ENCODE measurements at places on chromosomes 1 and 21. TPM values are rescaled to one million over a fixed set of nuclear protein-coding genes. Genes with fewer than 3 reads are reported as not detected.

Gene TEDDM1
- total RNA-seq = not detected

Gene SLC30A10
- total RNA-seq = not detected

Gene DIRAS3
- 8.8 TPM for total RNA-seq

Gene ITLN1
- not detected for total RNA-seq

DNA sequence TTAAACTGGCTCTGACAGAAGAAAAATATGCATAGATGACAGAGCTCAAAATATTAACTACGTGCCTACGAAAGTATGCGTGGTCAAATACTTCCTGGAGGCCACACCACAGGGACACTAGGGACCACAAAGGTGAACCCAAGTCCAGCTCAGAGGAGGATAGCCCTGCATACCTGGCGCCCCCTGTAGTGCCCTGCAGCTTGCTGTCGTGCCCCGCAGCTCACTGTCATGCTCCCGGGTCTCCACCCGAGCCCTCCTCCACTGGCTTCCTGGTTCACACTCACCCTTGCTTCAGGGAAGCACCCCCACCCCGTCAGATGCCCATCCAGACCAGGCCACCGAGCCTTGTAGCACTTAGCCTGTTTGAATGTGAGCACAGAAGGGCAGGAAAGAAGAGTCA lies 16.7 kb upstream of the NADK start:
- no peak for DNase-seq

GRCh38 chr1:195701149-195701548 lies 907.1 kb downstream of the KCNT2 start:
- DNase-seq = no peak

- DNase-seq = peak; percentile 51
Measured at GRCh38 chr1:3662080-3662671, 9.9 kb downstream of the TP73 start.

- peak; percentile 70 for DNase-seq
Measured at GRCh38 chr1:66532798-66533783, 862 bp upstream of the SGIP1 start.

- DNase-seq = no peak
Measured at GRCh38 chr1:231724041-231724440, 97.5 kb downstream of the DISC1 start.

DNA sequence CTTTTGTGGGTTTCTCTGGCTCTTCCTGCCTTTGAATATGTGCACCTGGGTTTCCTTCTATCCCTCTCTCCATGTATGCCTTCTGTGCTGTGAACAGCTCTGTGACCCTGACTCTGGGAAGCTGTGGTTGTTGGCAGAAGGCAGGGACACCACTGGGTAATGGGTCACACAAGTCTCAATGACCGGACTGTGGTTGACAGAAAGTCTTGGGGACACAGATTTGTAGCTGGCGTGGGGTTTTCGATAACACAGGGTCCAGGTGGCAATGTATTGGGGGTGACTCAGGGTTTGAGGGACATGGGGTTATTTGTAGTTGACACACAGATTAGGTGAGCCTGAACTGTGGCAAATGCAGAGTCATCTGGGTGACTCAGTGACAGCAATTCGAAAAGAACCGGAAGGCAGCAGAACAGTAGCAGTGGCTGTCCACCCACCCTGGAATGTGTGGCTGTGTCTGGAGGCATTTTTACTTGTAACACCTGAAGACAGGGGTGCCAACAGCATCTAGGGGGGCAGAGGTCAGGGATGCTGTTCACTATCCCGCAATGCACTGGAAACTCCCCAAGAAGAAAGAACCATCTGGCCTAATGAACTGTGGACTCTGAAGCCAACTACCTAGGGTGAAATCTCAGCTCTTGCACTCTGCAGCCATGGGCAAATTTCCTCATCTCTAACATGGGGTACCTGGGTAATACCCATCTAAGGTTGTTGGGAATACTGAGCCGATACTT lies 13.0 kb upstream of the SLC6A9 start:
- DNase-seq = no peak

GRCh38 chr1:153354515-153355193 lies 3.0 kb upstream of the S100A9 start:
- no peak for DNase-seq

- DNase-seq = no peak
Measured at GRCh38 chr1:245960171-245960570, 546.9 kb downstream of the SMYD3 start.

DNA sequence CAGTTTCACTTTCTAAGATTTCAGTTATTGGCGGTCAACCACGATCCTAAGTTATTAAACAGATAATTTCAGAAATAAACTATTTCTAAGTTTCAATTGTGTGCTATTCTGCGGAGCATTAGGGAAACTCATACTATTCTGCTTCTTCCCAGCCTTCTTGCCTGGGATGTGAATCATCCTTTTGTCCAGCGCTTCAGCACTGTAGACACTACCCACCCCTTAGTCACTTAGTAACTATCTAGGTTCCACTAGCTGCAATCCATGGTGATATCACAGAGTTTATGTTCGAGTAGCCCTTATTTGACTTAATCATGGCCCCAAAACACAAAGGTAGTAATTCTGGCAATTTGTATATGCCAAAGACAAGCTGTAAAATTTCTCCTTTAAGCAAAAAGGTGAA lies 279.9 kb upstream of the ADAMTS5 start:
- DNase-seq = no peak

DNA sequence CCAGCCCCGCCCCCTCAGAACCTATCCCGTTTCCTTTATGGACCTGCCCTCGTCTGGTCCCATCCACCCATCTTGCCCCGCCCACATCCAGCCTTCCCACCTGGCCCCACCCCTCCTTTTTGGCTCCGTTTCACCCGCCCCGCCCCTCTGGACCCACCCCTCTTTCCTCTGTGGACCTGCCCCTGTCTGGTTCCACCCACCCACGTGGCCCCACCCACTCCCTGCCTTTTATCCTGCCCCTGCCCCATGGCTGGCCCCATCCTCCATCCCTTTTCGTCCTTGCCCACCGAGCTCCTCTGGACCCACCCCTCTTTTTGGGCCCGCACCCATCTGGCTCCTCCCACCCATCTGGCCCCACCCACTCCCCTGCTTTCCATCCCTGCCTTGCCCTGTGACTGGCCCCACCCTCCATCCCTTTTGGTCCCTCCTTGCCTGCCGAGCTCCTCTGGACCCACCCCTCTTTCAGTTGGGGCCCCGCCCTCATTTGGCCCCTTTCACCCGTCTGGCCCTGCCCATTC lies 177.3 kb downstream of the CAMTA1 start:
- DNase-seq = peak; percentile 84

- no peak for DNase-seq
Measured at GRCh38 chr1:202170726-202171125, 10.3 kb upstream of the PTPN7 start.

DNA sequence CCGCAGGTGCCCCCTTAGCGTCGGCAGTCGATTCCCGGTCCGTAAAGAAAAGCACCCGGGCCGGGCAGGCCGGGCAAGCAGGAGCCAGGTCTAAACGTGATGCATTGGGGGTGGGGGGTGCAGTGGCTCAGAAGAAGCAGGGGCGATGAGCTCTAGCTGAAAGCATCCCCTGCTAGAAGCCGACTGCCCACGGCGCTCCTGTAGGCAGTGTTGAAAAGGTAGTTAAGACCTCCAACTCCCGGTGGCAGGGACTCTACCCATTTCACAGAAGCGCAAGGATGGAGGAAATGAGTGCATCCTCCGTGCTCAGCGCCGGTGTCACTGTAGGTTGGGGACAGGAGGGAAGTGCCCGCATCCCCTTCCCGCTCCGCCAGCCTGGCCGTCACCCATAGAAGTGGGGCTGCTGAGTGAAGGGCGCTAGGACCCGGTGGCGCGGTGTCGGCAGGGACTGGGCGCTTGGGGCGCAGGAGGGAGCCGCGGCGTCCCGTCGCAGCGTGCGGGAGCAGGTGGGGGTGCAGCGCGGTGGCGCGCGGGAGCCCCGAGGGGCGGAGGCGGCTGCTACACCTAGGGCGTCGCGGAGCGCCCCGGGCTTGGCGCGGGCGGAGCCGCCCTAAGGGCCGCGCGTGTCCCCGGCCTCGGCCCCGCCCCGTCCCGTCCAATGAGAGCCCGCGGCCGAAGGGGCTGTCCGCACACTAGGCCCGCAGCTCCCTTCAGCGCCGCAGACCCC lies at the start of gene WNT2B:
WNT2B (plus strand) TSS at position 688 of the 727 bp plus-strand sequence. CDS start 298 bp downstream, outside the sequence.
- no peak for DNase-seq

DNA sequence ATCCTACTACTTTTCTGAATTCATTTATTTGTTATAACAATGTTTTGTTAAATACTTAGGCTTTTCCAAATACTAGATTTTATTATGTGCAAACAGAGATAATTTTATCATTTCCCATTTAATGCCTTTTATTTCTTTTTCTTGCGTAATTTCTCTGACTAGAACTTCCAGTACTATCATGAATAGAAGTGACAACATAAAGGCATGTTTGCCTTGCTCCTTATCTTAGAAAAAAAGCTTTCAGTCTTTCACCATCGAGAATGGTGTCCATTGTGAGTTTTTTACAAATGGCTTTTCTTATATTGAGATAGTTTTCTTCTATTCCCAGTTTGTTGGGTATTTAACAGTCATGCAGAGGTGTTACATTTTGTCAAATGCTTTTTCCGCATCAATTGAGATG lies 453.1 kb upstream of the ZP4 start:
- no peak for DNase-seq

- no peak for DNase-seq
Measured at GRCh38 chr1:225597926-225598575, 54.9 kb downstream of the ENAH start.

GRCh38 chr1:31302709-31303441 lies 6.0 kb downstream of the ZCCHC17 start:
- no peak for DNase-seq

GRCh38 chr21:35521852-35522505 lies 472.9 kb upstream of the RUNX1 start:
- DNase-seq = no peak

- no peak for DNase-seq
Measured at GRCh38 chr1:230303822-230304221, 122.3 kb downstream of the PGBD5 start.

- DNase-seq = no peak
Measured at GRCh38 chr1:59846209-59846894, 31.6 kb downstream of the HOOK1 start.
